Activated T-cell treated with anti-CD3 and anti-CD28 coated beads for 1 hour (primary cell): ENCODE measurements at places on chromosomes 6 and 20.

DNA sequence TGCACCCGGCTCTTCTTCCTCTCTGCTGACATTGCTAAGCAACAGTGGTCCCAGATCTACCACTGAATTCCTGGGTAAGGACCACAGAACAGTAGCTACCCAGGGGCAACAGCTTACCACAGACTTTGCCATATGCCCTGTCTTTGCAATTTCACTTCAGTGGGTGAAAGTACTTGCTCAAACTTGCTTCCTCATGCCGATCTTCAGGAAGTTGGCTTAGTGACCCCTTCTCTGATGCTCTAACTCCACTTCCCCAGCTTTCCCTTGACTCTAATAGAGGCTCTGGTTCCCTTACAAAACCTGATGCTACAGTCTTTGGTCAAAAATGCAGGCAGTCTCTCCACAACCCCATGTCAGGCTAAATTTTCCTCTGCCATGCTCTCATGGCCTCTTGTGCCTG is 3.3 kb upstream of the TAAR5 start:
- DNase-seq = no peak

GRCh38 chr20:37885593-37886503 is 17.1 kb upstream of the VSTM2L start:
- no peak for DNase-seq

- no peak for DNase-seq
These were observed 11.4 kb upstream of the LOC128125822 start for GRCh38 chr6:63560801-63561287.

DNA sequence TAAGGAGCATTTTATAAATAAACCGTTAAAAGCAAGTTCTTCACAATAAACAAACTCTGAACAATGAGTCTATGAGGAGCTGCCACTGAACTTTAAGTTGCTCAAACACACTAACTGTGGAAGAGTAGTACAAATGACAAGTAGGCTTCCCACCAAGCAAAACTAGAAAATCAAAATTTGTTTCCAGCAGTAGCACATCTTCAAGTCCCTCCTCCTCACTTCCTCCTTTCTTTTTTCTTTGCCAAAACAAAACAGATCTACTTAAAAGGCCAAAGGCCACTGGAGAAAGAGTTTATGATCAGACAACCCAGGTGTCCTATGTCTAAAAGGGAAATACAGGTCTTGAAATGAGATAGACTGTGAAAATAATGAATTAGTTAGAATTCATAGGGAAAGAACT is 17.1 kb upstream of the FAM135A start:
- no peak for DNase-seq

DNA sequence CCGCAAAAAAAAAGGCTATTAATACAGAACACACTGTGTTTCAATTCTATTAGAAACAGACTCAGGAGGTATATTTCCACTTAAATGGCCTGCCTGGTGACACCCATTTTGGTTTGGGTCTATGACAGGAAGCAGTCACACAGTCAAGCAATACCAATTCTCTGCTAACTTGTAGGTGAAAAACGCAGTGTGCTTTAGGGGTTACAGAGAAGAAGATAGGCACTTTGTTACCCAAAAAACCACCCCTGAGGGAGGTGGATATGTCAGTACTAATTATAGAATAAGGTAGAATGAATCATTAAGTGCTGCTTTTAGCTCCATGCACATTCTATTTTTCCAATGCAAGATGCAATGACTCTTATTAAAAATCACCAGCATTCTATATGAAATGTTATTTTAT is 53.8 kb downstream of the DNAAF9 start:
- DNase-seq = no peak

DNA sequence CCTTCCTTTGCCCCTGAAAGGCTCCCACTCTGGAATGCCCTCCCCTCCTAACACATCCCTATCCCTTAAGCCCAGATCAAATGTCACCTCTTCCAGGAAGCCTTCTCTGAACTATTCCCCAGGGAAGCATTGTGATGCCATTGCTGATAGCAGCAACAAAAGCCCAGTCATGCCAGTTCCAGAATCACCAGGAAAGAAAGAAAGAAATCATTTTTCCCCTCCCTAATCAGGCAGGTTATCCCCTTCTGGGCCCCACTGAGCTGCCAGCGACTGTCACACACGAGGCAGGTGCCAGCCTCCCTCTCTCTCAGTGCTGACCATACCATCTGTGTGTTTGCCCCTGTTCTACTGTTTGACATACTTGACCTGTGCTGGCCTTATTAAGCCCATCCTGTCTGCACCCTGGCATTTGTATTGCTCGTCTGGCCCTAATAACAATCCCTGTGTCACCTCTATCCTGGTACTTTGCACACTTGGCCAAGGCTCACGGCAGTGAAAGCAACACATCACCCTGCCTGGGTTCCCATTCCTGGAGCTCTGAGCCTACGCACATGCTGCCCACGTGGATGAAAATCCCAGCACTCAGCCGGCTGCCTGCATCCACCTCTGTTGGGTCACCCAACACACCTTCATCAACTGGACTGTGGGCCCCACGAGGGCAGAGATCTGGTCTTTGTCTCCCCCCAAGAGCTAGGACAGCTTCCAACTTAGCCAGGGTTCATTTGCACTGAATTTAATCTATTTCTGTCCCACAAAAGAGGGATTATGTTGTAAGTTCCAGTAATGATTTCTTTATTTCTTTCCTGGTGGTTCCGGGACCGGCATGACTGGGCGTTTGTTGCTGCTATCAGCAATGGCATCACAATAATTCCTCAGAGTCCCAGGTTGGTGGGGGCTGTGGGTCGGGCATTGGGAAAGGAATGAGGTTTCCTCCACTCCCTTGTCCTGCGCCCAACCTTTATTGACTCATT is 5.3 kb upstream of the BPIFB1 start:
- no peak for DNase-seq

DNA sequence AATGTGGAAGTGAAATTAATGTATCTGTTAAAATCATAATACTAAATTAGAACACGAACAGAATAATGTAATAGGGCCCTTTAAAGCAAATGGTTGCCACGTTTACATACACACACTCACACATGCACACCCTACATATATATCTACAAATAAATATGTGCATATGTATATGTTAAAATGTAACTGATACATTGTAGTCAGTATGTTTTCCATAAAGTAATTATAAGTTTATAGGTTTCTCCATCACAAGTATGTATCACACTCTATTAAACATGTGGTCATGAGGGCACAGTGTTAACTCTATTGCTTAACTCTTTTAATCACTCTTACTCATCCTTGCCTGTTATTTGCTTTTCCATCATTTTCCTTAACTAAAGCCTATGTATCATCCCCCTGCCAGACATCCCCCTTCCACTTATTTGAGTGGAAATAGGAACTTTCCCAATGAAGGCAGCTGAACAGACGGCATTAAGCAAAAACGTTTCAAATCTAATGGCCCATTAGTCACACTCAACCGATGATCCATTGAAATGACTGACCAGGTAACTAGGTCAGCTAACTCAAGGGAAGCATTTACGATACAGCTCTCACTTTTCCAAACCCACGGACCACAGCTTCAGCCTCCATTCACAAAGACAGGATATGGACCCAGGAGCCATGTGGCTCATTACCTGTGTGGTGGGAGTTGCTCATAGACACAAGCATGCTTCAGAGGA is 89.3 kb downstream of the HAO1 start:
- no peak for DNase-seq

DNA sequence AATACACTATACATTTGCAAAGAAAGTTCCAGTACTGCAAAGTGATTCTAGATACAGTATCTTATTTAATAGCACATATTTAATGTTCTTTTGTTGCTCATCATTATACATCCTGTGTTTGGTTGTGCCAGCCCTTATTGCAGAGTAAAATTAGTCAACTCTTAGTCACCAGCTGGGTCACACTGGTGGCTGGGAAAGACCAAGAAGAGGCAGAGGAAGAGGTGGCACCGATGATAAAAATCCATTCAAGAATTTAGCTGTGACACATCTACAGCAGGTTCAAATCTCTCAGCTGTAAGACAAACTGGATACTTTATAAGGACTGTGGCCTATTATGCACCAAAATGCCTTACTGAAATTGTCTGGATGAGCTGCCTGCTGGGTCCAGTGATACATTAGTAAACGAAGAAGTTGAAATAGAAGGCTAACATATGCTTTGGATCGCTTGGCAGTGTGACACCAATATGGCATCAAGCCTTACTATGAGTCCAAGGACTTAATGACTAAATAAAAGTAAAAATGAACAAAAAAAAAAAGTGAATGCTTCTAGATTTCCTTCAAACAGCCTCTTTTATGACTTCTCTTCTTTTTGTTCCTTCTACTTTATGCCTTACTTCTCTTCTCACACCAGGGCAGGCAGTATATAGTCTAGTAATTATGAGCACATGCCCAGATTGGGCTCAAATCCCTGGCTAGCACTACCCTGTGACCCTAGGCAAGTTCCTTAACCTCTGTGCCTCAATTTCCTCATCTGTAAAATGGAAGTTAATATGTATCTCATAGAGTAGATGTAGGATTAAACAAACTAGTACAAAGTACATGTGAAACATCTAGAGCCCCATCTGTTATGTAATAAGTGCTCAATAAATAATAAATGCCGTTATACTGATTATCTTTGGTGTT is 29.4 kb upstream of the RNF8 start:
- no peak for DNase-seq

DNA sequence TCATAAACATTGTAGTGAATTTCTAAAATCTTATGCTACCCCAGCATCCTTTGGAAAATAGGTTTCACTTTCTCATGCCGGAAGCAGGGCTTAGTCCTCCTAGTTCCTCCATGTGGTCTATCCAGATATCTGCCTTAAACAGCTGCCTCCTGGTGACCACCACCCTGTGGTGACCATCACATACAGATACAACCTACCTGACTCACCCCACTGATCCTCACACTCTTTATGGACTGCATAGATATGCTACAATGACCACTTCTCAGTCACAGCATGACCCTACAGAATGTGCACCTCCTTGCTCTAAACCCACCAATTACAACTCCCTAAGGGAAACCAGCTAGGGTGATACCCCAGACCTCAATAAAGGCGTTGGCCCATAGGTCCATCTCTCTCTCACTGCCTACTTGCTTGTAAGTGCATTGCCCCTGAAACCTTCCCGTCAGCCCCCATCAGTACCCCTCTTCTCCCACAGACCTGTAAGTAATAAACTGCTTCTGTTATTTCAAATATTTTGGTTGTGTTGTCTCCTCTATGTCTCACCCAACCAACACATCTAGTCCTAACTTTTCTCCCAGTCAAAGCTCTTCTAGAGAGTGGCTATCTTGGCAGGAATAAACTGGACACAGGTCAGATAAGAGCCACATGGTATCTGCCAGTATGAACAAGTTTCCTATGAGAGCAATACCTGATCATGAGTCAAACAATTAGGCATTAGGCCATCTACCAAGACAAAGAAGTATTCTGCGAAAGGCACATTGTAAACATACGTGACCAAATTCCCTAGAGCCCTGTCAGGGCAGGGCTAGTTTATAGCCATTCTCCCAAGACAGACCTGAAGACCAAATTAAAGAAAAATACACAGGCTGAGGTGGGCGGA is 39.4 kb upstream of the PLEKHG1 start:
- DNase-seq = no peak

DNA sequence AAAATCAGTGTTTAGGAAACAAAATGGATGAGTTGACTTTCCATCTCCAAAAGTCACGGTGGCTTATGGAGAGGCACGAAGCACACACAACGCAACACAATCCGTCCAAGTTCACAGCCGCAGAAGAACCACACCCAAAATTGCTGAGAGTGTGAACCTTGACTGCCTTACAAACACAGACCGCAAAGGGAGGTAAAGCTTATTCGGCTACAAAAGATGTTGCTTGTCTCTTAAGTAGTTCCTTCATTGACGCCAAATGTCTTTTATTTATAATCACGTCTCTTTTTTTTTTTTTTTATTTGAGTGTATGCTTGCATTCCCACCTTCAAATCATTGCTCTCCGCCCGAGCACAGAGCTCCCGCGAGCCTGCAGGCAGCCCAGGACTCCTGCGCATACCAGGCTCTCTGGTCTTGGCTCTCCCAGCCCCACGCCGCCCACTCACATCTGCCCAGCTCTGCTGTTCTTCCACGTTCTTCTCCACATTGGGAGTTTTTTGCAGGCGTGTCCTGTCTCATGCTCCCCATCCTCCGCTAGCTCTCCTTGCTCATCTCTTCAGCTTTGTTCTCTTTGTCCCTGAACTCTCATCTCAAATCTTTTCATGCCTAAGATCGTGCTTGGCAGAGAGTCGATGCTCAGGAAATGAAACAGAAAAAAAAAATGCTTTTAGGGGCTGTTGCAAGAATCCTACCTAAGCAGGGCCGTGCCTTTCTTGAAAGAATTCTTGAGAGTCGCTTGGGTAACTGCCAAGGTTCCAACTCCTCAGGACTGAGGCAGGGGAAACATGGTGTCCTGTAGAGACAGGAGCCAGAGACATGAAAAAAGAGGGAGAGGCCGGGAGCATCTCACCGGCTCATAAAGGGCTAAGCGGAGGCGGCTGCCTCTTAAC is 25.8 kb downstream of the LY86 start:
- no peak for DNase-seq

DNA sequence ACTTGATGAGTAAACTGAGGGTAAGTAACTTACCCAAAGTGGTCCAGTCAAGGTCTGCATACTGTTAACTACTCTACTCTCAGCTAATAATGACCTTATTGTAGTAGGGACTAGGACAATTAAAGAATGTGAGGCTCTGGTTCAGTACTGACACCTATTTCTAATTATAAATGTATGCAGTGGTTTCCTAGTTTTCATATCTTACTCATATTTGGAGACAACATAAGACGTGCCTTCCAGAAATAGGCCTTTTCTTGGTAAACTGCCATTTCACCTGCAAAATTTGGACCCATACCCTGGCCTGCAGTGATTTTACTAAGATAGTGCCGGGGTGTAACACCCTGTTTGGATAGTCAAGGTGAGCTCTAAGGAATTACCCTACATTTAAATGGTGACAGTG is 24.7 kb downstream of the GJA1 start:
- no peak for DNase-seq

DNA sequence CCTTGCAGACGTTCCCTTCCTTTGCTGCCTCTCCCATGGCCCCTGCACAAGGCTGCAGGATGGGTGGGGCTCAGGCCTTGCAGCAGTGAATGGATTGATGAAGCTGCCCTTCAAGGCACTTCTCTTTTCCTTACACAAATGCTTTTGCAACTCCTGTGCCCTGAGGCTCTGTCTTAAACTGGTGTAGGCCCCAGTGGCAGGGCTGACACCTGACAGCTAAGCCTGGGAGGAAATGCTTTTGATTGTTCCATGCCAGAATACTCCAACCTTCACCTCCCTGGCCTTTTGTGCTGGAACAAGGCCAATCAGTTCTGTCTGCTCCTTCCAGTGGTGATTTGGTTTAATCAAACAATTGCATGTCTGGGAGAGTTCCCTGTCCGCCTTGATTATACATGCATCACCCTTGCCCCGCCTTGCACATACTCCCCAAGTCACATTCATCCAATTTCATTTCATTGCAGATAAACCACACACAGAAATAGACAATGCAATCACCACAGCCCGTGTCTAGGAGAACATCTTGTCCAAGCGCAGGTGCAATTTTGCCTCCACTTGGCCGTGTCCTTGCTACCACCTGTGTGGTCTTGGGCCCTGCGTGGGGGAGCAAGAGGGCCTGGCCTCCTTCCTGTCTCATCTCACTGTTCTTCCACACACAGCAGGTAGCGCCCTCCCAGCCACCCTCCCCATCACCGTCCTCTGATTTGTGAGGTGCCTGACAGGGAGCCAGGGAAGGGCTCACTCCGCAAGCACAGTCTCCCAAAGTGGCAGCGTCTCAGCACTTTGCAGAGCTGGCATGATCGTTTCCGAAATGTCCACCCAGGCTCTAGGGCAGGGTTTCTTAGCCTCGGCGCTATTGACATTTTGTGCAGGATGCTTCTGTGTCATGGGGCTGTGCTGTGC is 120.4 kb downstream of the CDH26 start:
- no peak for DNase-seq
